T-helper 2 cell (primary cell): ENCODE measurements at places on chromosomes 3 and 15.

GRCh38 chr15:70214276-70214675 lies 116.6 kb upstream of the TLE3 start:
- no peak for DNase-seq

- DNase-seq, result no peak
Measured at GRCh38 chr15:66955871-66956585, 109.4 kb upstream of the SMAD3 start.

GRCh38 chr3:39150148-39150802 lies 3.1 kb downstream of the CSRNP1 start:
- DNase-seq, result no peak

- DNase-seq, result peak; percentile 71
Measured at GRCh38 chr15:34241376-34242330, 16.8 kb downstream of the EMC4 start.

DNA sequence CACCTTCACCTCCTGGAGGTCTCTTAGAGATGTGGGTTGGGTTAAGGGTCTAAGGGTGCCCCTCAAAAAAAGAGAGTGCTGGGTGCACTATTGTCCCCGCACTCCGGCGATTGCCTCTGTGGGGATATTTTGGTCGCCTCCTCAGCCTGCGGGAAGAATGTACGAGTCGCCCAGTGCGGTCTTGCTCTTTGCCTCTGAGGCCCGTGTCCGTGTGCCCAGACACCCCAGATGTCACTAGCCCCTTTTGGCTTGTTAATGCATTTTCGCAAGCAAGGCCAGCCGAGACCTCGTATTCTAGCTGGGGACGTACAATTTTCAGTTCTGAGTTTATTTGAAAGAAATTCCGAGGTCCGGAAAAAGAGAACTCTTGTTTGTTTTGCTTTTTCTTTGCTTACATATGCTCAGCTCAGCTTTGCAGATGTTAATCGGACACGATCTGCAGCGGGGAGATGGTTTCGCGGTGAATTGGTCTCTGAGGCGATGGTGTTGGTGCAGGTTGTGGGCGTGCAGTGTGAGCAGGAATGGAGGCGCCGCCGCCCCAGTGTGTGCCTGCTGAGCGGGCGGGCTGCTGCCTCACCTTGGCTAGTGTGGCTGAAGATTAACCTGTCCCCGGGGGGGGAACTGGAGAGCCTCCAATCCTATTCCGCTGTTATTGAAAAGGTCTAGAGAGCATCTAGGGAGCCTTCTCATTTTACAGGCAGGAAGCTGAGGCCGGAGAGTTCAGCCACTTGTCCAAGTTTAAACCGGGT lies 1.4 kb downstream of the ST6GAL1 start:
- DNase-seq, result peak; percentile 84

- DNase-seq, result no peak
Measured at GRCh38 chr15:38667890-38668850, 103.6 kb upstream of the RASGRP1 start.

- DNase-seq, result peak; percentile 93
Measured at GRCh38 chr15:44711096-44711742, at the start of the genes B2M and PATL2. Gene B2M, plus strand, starts transcription at chr15:44711517. Its CDS starts 30 bp downstream, at chr15:44711547. Gene PATL2, minus strand, starts transcription at chr15:44711323. Its CDS starts 34,833 bp downstream, at chr15:44676490.

- no peak for DNase-seq
Measured at GRCh38 chr15:48647962-48648361, 2.5 kb upstream of the FBN1 start.

- no peak for DNase-seq
Measured at GRCh38 chr3:13348661-13349396, 71.3 kb downstream of the NUP210 start.

GRCh38 chr3:172383306-172383796 lies 64.9 kb downstream of the GHSR start:
- DNase-seq, result no peak

GRCh38 chr3:9102240-9102981 lies 139.1 kb upstream of the RAD18 start:
- no peak for DNase-seq

GRCh38 chr3:29169451-29169850 lies 111.4 kb upstream of the RBMS3 start:
- no peak for DNase-seq
